ENCODE measurements at places on chromosomes 7 and 10.

DNA sequence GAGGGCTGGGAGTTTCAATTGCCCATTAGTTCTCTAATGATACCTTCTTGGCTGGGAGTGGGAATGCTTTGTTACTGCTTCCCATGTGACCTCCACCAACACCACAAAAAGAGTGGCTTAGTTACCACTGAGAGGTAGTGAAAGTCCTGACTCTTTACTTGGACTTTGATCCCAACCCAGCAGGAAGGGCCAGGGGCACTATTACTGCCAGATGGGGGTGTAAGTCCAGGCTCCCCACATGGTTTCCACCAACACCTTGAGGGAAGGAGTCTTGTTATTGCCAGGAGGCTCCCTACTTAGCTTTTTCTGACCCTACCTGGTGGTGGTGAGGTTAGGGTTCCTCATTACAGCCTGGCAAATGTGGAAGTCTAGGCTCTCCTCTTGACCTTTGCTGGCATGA, 11.4 kb downstream of the GGCT start:
- no peak for DNase-seq

DNA sequence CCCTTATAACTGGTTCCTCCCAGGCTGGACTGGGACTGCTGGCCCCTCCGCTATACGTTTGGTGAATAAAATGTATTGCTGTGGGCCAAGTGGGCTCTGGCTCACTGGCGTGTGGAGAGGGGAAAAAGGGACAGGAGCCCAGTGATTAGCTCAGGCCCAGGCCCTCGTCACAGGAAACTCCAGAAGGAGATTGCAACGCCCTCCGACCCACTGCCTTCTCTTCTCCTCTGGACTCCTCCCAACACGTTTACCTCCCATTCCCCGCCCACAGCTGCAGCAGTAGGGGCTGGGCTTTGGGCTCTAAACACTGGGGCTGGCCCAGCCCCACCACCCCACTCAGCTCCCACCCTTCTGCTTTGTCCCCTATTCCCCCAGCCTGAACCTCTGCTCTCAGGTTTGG, 173.9 kb downstream of the NEURL1 start:
- DNase-seq = no peak

- no peak for DNase-seq
These were observed 6.2 kb downstream of the CALHM2 start for GRCh38 chr10:103445767-103446567.

- DNase-seq = no peak
These were observed 884.1 kb downstream of the NRG3 start for GRCh38 chr10:82759050-82759449.

DNA sequence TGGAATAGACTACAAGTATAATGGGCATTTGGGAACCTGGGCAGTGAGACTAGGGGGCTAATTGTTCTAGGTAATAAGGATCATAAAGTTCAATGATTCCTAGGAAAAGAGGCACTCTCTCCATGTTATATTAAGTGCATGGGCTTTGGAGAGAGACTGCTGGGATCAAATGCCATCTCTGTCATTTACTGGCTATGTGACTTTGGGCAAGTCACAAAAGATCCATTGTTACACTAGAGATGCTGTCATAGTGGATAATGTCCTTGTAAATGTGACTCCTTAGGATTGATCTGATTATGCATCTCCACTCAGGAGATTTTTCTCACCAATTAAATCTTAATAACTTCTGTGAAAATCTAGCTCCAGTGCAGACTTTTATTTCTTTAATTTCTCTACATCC, 156.3 kb upstream of the CACNA2D1 start:
- peak; percentile 18 for DNase-seq

DNA sequence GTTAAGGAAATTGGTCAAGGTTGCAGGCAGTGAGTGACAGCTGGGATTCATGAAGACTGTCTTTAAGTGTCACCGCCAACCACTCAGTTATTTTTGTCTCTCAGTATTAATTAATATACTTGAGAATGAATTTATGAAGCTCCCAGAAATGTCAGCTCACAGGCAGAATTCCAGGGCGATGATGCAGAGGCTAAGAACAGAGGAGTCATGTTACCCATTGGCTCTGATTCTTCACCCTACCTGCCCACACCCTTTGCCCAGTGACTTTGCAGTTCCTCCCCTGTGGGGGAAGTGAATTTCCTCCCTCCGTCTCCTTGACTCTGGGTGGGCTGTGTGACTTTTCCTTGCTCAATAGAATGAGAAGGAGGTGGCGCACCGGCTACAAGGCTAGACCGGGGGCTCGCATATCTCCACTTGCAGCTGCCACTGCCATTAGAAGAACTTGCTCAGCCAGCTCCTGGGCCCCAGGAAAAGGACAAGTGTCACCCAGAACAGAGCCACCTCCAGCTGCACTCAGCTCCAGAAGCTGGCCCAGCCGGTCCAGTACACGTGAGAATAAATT, 157.1 kb upstream of the PRKCQ start:
- DNase-seq = no peak

- no peak for DNase-seq
These were observed 7.6 kb downstream of the MGMT start for GRCh38 chr10:129474642-129475041.

DNA sequence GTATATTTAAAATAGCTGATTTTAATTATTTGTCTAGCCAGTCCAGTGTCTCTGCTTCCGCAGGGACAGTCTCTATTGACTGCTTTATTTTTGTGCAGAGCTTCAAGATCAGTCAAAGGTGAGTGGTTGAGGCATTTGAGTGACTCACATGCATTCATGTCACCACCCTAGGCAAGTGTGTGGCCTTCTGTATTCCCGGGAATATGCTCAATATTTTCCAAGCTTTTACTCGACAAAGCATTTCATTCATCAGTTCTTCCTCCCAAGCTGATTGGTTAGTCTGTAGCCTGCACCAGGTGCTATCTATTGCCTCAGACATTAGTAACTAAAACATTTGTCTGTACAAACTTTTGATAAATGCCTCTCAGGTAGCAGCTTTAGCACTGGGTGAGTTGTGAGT, 471.5 kb upstream of the NRG3 start:
- no peak for DNase-seq

GRCh38 chr10:51806079-51806835, 106.9 kb upstream of the CSTF2T start:
- DNase-seq = no peak

DNA sequence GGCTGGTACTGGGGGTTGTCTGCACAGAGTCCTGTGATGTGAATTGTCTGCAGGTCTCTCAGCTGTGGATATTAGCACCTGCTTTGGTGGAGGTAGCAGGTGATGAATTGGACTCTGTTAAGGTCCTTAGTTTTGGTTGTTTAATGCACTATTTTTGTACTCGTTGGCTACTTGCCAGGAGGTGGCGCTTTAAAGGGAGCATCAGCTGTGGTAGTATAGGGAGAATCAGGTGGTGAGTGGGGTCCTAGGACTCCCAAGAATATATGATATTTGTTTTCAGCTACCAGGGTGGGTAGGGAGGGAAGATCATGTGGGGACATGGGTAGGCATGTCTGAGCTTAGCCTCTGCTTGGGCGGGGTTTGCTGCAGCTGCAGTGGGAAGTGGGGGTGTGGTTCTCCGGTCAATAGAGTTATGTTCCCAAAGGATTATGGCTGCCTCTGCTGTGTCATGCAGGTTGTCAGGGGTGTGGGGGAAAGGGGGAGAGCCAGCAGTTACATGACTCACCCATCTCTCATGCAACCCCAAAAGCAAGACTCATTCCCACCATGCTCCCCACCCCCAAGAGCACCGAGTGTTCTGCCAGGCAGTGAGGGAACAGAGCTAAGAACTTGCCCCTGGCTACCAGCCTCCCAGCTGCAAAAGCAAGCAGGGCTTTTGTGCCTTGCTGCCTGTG, 53.7 kb upstream of the ZNF273 start:
- DNase-seq = no peak

DNA sequence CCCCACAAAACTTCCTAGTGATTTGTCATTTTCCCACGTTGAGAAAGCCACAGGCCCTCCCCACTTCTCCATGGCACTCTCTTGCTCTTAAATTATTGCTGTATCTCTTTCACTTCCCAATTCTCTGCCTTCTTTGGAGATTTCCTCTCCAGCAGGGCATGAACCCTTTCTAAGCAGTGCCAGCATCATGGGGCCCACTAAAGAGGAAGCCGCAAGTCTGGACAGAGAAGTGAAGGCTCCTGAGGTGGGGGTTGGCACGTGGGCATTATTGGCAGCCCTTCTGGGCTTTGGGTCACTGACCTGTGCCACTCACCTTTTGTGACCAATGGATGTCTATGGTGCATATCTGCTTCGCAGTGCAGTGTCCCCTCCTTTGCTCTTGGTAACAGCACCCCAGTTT, 97.7 kb upstream of the TCF7L2 start:
- DNase-seq = no peak

GRCh38 chr7:50857804-50858489, 75.3 kb upstream of the GRB10 start:
- DNase-seq = no peak

- no peak for DNase-seq
These were observed 134.8 kb downstream of the PDE1C start for GRCh38 chr7:31935124-31936054.

DNA sequence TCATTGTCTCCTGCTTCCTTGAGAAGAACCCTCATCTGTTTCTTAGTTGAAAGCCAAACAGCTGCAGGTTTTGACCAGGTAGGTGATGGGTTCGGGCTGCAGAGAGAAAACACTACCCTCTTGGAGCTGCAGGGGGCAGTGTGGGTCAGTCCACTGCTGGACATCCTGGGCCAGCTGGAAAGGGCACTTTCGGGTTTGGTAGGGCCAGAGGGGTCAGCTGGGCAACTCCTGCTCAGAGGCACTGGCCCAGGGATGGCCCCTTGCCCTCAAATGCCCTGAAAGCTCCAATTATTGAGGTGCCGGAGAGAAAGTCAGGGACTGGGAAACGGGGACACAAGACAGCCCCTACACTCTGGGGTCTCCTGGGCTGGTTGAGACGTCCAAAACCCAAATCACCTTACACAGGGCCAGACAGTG, 90.7 kb downstream of the MKI67 start:
- peak; percentile 38 for DNase-seq

DNA sequence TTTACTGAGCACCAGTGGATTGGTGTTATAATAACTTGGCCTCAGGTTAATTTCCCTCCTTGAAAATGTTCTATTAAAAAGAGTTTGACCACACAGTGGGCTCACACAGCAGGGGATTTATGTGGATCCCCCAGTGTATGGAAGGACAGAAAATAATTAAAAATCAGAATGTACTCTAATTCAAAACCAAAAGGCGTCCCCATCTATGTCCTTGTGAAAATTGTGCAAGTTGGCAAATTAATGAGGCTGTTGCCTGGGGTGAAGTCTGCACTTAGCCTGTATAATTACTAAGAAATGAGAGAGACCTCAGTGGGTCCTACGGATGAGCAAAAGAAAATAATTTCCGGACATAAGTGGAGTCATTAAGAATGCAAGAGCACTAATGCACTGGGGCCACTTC, 31.1 kb downstream of the PIK3CG start:
- DNase-seq = peak; percentile 66

GRCh38 chr10:70340137-70340536, 42.3 kb downstream of the LRRC20 start:
- no peak for DNase-seq

GRCh38 chr7:26759108-26759507, 105.3 kb downstream of the SKAP2 start:
- DNase-seq = no peak

GRCh38 chr10:26911811-26912461, 51.2 kb upstream of the ABI1 start:
- no peak for DNase-seq

GRCh38 chr7:27194686-27195379, 5.1 kb downstream of the HOXA13 start:
- no peak for DNase-seq

- no peak for DNase-seq
These were observed 126.5 kb downstream of the ARID5B start for GRCh38 chr10:62027841-62028501.
